IPS DF 6.9 (cell line): ENCODE measurements at places on chromosomes 1 and 21.

DNA sequence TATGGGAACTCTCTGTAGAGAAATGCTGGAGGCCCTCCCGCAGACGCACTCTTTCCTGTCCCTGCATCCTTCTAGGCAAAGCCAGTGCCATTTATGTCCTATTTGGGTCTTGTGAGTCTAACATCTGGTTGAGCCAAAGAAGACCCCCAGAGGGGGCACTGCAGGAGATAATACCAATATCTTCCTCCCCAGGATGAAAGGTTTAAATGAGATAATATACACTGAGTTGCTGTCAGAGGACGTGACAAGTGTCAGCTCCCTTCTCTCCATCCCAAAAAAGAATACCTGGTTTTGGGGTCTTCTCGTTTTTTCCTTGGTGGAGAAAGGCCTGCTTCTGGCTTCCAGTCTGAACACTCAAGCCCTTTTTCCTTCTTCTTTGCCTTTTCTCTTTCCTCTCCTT, 7.6 kb downstream of the TCEA3 start:
- DNase-seq, result no peak

GRCh38 chr1:10940451-10940804, 72.0 kb upstream of the TARDBP start:
- DNase-seq, result no peak

GRCh38 chr1:161863549-161863948, 97.4 kb downstream of the ATF6 start:
- DNase-seq, result no peak

DNA sequence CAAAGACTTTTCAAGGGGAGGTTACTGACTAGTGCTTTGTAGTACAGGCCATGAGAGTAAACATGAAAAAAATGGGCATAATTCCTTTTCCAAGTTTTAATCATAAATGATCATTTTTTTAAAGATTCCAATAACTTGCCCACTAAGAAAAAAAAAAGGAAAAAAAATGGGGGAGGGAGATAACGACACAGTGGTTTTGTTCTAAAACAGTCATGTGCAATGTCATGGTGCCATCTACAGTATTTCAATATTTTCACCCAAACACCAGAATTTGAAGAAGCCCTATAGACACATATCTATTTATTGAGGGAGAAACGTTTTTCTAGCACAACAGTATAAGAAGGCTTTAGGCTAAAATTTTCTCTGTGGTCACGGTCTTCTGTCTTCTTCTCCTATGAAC, 250.2 kb downstream of the LTN1 start:
- no peak for DNase-seq

DNA sequence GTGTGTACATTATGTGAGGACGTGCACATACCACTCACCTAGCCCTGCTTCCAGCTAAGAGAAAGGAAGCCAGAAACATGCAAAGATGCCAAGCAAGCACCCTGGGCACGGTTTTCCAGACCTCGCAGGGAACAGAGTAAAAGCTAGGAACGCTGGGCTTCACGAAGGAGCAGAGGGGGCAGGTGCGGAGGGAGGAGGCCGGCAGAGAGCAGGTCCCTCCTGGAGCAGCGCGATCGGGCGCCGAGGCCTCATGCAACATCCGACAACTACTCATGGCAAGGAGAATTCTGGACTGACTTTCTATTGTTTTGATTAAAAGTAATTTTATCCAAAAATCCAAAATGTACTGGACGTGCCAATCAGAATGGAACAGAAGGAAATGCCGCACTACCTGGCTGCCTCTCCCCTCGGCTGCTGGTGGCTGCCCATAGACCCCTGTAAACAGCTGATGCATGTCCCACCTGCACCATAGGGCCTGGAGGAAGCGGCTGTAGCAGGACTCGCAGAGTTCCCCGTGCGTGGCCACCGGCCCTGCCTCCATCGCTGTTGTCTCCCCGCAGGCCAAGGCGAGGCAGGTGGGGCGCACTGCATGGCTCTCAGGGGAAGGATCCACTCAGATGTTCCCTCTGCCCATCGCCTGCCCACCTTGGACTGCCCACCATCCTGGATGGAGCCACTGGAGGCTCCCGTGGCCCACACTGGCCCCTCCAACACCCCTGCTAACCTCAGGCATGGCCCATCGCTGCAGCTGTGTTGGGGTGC, 93.5 kb downstream of the WDR4 start:
- DNase-seq, result no peak

DNA sequence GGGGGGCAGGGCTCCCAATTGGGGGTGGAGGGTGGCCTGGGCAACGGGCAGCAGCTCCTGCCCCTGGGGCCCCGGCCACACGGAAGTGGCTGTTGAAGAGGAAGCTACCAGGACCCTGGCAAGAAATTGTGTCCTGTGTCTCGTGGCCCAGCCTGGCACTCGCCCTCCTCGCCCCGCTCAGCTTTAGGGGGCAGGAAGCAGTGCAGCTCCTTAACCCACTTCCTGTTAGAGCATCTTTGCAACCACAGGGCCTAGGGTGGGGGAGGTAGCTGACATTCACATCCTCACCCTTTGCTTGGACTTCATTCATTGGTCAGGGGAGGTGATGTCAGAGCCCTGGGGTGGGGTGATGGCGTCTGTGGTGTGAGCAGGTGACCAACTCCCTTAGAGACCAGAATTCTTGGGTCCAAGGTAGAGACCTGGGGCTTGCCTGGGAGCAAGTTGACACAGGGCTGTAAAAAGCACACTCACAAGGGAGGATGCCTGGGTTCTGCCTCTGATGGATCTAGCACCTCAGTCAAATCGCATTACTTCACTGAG, at the start of gene ARHGAP30:
Gene ARHGAP30 (minus strand): TSS at position 161 of the 540 bp plus-strand sequence. CDS start 267 bp downstream, outside the sequence.
- no peak for DNase-seq

DNA sequence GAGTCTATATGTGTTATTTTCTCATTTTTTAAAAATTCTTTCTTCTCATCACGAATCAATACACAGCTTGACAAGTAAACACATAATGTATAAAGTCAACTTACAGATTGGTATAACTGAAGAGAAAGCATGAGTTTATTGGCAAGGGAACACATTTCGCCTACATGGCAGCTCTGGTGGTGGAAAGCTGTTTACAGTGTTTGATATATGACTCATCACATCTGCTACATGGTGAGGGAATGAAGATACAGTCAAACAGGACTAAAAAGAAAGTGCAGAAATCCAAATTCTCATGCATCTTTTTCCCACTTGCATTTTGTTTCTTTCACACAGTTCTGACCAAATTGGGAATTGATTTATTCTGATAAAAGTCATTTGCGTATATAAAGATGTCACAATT, 122.2 kb upstream of the ADGRL4 start:
- DNase-seq, result no peak

DNA sequence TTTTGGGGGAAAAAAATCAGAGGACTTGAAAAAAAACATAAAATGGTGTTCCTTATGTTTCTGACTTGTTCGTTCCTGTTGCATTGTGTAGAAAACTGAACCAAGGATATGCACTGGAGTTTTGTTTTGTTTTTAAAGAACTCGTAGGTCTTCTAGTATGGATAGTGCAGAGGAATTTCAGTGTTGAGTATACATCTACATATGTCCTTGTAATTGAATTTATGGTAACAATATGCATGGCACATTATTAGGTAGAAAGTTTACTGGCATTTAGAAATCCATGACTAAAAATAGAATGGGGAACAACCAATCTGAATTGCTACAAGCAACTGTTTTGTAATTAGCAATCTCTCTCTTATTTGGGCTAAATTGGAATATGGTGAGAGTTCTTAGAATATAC, 188.3 kb upstream of the ZRANB2 start:
- DNase-seq, result no peak

- DNase-seq, result no peak
These were observed 5.8 kb upstream of the CLDN19 start for GRCh38 chr1:42745851-42746250.

GRCh38 chr1:26287033-26287711, 7.3 kb downstream of the SH3BGRL3 start:
- no peak for DNase-seq

DNA sequence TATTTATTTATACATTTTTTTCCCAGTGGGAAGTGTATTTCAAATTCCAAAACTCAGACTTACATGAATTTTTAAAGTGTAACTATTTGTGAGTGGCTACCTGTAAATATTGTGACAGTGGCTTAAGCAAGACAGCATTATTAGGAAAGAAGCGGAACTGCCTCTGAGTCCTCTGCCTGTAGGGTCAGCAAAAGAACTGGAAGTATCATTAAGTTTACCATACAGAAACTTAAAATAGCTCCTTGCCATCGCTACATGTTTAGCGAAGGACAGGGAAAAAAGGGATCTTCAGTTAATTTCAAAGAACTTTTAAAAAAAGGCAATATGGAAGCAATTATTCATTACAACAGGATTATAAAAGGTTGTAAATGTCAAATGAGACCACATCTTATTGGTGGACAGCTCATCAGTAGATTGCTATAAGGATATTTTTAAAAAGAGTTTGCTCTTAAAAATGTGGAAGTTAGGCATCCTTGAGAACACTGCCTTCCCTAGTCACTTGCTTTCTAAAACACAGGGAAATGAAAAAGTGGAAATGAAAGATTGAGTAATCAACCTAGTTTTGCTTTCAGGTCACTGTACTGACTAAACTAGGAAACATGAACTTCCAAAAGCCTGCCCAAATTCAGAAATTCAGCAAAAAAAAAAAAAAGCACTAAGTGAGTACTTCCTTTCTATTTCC, 39.2 kb downstream of the NSL1 start:
- DNase-seq, result no peak

- DNase-seq, result no peak
These were observed 35.3 kb downstream of the HLX start for GRCh38 chr1:220914283-220915116.

GRCh38 chr1:157880621-157881020, 39.0 kb upstream of the CD5L start:
- no peak for DNase-seq

- no peak for DNase-seq
These were observed 258.7 kb downstream of the DISC1 start for GRCh38 chr1:231885209-231885854.

- DNase-seq, result no peak
These were observed at the start of gene IGSF3 for GRCh38 chr1:116667575-116668105. TSS of gene IGSF3 (minus strand) at chr1:116667733. CDS start at chr1:116666326, 1,407 bp downstream.

DNA sequence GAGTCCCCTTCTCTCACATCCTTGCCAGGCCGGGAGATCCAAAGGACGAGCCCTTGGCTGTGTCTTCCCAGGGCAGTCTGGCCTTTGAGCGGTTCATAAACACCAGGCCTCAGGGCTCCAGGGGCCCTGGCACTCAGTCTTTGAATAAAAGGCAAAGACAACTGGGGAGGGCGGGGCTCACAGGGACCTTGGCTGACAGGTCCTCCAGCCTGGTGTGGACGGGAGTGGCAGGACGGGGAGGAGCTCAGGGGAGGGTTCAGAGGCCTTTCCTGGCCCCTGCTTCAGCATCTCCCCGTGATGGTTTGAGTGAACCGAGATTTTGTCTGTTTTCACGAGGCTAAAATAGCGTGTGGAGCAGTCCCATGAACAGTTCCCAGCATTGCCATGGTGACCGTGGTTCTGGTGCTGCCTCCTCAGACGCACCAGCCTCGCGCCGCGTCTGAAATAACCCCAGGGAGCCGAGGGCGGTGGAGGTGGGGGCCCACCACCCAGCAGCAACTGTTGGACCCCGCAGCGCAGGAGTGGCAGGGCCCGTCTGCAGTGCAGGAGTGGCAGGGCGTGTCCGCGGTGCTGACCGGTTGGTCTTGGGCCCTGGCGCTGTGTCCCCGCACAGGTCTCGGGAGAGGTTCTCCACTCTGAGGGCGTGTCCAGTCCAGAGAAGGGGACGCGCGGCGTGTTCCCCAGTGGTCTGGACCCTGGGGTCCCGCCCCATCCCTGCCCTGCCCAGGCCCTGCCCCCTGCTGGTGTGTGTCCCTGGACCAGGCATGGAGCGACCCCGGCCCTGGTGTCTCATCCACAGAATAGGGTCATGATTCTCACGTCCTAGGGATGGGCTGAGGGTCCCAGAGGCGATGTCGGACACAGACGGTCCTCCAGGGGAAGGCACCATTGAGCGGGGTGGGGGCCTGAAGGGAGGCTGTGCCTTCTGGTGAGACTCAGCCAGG, 7.1 kb upstream of the PRKCZ start:
- DNase-seq, result no peak

- DNase-seq, result no peak
These were observed 79.9 kb downstream of the PRDM2 start for GRCh38 chr1:13779930-13780329.

DNA sequence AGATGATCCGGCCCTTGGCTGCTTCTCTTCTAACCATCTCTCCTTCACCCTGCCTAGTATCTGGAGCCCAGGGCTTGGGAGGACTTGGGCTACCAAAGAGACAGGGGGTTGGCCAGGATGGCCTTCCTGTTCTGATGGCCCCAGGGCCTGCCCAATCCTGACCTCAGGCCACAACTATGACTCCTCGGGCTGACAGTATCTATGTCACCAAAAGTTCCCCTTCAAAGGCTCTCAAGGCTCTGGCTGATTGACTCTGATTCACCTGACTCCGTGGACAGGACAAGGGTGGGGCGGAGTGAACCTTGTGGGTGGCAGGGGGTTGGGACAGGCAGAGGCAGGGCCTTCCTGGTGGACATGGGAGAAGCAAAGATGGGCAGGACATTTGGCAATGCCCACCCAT, 12.7 kb downstream of the MEF2D start:
- no peak for DNase-seq

DNA sequence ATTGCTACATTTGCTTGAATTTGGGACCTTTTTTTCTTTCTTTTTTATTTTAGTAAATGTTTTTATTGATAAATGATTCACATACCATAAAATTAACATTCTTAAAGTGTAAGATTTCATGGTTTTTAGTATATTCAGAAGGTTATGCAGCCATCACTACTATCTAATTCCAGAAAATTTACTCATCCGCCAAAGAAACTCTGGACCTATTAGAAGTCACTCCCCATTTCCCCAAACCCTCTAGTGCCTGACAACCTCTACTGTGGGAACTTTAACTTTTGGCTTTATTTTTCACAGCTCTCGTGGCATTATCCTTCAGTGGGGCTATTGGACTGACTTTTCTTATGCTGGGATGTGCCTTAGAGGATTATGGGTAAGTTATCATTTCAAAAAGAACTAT, 4.5 kb downstream of the LEPR start:
- DNase-seq, result no peak

DNA sequence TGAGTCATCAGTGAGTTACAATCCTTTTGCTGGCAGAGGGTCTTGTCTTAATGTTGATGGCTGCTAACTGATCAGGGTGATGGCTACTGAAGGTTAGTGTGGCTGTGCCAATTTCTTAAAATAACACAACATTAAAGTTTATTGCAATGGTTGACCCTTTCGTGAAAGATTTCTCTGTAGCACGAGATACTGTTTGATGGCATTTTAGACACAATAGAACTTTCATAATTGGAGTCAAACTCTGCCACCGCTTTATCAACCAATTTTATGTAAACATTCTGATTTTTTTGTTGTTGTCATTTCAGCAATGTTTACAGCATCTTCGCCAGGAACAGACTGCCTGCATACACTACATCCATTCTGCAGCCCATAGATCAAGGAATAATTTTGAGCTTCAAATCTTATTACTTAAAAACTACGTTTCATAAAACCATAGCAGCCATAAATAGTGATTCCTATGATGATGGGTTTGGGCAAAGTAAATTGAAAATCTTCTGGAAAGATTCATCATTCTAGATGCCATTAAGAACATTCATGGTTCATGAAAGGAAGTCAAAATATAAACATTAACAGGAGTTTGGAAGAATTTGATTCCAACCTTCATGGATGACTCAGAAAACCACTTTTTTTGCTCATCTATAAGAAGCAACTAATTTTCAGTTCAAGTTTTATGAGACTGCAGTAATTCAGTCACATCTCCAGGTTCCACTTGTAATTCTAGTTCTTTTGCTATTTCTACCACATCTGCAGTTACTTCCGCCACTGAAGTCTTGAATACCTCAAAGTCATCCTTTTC, 85.9 kb downstream of the TYW3 start:
- no peak for DNase-seq
